ENCODE measurements at places on chromosomes 7 and 10.

- DNase-seq, result no peak
Observed at GRCh38 chr10:87177-88080, 38.3 kb upstream of the TUBB8 start.

- DNase-seq, result no peak
Observed at GRCh38 chr7:51351661-51352060, 35.1 kb upstream of the COBL start.

- no peak for DNase-seq
Observed at GRCh38 chr10:111023060-111023459, 53.8 kb upstream of the ADRA2A start.

DNA sequence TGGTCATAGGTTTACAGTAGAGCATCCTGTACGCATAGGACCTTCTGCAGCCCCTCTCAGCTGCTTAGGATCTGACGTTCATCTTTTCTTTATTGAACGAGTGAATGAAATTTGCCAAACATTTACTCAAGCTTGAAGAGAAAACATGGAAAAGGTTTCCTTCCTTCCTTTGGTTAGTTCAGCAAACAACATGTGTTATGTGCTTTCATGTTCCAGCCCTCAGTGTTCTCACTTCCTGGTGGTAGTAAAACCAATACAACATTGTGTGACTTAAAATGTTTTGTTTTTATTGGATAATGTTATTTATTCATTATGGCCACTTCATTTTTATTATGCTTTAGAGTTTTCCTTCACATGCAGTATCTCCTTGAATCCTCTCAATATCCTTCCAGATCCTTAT, 1.4 kb upstream of the CDCA7L start:
- no peak for DNase-seq

DNA sequence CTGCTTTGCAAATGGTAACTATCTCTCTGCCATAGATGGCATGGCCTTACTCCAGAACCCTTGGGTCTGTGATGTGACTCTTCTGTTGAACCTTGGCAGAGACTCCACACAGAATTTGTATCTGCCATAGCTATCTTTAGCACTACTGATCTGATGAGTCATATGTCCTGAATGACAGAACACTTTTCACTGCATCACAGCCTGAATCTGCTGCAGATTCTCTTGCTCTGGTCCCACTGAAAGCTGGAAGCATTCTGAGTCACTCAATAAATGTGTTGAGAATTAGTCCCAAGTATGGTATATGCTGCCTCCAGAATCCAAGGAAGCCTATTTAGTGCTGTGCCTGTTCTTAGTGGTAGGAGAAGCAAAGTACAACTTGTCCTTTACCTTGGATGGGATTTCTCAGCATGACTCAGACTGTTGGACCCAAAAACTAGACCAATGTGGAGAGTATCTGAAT, 39.5 kb upstream of the ANKRD1 start:
- peak; percentile 86 for DNase-seq

GRCh38 chr7:88315522-88315921, 8.8 kb upstream of the STEAP4 start:
- no peak for DNase-seq

- no peak for DNase-seq
Observed at GRCh38 chr10:93867525-93867924, 26.3 kb upstream of the SLC35G1 start.

DNA sequence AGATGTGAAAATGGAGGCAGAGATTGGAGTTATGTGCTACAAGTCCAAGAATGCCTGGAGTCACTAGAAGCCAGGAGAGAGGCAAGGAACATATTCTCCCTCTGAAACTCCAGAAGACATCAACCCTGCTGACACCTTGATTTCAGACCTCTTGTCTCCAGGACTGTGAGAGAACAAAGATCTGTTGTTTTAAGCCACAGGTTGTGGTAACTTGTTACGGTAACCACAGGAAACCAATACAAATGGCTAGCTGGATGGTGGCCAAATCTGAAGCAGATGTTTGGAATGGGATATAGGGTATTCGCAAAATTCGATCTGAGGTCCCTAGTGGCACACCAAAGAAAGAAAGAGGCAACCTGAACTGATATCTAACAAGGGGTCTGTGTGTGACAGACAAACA, 129.0 kb downstream of the HERPUD2 start:
- no peak for DNase-seq

All from astrocyte (in vitro differentiated cells and primary cell).